ENCODE measurements at places on chromosomes 16 and 17.

GRCh38 chr17:2385240-2386210, 15.3 kb downstream of the MNT start:
- no peak for DNase-seq

GRCh38 chr17:81460856-81461460, 51.6 kb downstream of the ACTG1 start:
- DNase-seq, result peak; percentile 48

- no peak for DNase-seq
Measured at GRCh38 chr16:28165598-28165997, 46.2 kb downstream of the XPO6 start.

GRCh38 chr16:20538181-20538580, 38.0 kb downstream of the ACSM2B start:
- no peak for DNase-seq

DNA sequence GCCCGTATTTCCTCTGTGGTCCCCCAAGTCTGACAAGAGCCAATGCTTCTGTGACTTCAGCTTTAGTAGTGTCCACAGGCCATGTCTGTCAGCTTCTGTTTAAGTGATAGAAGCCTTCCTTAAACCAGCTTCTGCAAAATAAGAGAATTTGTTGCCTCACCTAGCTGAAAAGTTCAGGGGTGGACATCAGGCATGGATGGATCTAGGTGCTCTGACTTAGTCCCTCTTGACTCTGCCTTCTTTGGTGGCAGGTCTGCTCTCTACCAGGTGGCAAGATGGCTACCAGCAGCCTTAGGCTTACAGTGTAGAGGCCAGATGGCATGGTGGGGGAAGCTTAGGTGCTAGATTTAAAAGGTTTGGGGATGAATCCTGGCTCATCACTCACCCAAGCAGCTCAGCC, 33.7 kb downstream of the KATNIP start:
- no peak for DNase-seq

- DNase-seq, result no peak
Measured at GRCh38 chr17:4449736-4450135, 16.0 kb downstream of the SPNS3 start.

GRCh38 chr16:667113-667779, 686 bp upstream of the RHOT2 start:
- DNase-seq, result no peak

GRCh38 chr17:37717627-37718323, 27.1 kb downstream of the HNF1B start:
- no peak for DNase-seq

- no peak for DNase-seq
Measured at GRCh38 chr17:77248216-77249114, 107.7 kb downstream of the SEC14L1 start.

GRCh38 chr17:79993390-79994227, 42.1 kb downstream of the TBC1D16 start:
- DNase-seq, result peak; percentile 69

GRCh38 chr17:56583772-56584171, 9.7 kb upstream of the NOG start:
- no peak for DNase-seq

DNA sequence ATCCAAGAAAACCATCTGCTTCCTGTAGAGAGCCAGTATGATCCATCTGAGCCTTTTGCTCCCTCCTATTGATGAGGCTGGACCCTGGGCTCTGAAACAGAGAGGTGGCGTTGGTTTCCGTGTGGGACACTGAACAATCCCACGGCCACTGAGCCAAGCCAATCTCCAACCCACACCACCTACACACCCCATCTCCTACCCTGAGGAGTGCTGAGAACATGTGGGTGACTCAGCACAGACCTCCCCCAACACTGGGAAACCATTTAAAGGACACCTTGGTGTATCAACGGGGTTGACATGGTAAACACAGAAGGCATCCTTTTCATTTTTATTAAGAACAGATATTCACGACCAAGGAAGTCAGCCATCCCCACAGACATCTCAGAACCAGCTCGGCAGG, 332.1 kb downstream of the SLC39A11 start:
- no peak for DNase-seq

- DNase-seq, result no peak
Measured at GRCh38 chr16:50248845-50249244, 17.5 kb upstream of the ADCY7 start.

DNA sequence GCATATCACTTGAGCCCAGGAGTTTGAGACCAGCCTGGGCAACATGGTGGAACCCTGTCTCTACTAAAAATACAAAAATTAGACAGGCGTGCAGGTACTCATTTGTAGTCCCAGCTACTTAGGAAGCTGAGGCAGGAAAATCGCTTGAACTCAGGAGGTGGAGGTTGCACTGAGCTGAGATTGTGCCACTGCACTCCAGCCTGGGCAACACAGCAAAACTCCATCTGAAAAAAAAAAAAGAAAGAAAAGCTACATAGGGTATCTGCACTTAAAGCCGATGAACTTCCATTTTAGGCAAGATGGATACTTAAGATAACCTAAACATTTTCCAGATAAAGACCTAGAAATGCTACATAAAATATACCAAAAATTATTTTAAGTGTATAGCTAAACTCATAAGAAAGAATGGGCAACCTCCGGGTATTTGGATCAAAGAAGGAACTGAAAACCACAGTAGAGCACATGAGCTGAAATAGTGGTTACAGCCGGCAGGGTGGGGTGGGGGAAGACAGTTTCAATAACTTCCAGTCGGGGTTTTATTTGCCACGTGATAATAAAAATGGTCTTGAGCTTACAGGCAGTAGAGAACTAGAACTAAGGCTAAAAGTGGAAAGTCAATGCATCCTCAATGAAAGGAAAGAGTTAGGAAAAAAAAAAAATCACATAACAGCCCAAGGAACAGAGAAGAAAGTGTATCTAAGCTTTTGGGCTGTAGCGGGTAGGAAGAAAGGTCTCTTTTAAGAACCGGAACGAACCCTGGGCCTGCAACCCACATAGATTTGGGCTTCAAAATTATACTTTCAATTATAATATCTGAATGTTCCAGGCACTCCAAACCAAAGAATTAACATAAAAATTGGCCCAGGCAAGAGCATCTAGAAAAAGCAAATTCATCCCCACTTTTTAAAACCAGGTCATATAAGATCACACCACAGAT, 53.1 kb downstream of the CFDP1 start:
- DNase-seq, result peak; percentile 60

GRCh38 chr16:1818204-1818872, 8.3 kb downstream of the HAGH start:
- no peak for DNase-seq

GRCh38 chr17:77153999-77154586, 13.3 kb downstream of the SEC14L1 start:
- DNase-seq, result no peak

DNA sequence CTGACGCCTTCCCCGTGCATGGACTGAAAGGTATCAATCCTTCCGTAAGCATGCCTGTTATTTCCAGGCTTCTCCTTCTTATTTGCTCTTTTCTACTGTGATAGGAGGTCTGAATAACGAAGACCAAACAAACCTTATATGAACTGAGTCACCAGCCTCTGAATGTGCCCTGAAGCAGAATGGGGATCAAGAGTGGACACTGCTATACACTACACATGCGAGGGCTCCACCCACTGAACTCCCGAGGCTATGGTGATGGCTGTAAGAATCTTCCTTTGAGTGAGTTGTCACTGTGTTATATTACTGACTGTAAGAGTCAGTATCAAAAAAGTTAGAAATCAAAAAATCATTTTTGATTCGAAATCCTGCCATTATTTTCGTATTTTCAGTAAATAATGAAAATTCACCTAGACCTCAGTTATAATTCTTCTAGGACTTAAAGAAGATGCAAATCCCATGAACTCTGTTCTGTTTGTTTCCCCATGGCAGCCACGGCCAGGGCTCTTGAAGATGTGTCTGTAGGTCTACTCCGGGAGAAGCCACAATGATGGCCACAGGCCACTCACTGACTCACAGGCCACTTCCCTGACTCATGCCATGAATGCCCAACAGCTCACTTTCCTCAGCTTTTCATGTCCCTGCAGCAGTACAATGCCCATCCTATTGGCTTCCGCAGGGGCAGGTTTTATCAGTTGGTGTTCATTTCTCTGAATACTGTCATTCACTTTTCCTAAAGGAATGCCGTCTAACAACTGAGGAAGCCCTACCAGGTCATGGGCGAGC, 54.7 kb downstream of the ZZEF1 start:
- no peak for DNase-seq

DNA sequence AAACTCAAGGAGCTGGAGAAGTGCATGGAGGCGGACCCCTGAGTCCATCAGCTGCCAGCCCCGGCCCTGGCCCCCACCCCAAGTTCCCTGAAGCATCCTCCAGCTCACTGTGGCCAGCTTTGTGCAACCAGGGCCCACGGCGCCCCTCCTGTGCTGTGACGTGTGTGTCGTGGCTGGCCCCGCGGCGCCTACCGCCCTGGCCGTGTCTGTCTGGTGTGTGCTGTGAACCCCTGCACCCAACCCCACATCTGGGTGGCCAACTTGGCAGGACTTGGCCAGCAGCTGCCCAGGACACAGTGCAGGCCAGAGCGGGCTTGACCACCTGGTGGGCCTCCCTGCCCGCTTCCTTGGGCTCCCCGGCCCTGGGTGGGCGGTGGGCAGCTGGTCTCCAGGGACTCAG, 3.2 kb downstream of the TSR3 start:
- DNase-seq, result no peak

DNA sequence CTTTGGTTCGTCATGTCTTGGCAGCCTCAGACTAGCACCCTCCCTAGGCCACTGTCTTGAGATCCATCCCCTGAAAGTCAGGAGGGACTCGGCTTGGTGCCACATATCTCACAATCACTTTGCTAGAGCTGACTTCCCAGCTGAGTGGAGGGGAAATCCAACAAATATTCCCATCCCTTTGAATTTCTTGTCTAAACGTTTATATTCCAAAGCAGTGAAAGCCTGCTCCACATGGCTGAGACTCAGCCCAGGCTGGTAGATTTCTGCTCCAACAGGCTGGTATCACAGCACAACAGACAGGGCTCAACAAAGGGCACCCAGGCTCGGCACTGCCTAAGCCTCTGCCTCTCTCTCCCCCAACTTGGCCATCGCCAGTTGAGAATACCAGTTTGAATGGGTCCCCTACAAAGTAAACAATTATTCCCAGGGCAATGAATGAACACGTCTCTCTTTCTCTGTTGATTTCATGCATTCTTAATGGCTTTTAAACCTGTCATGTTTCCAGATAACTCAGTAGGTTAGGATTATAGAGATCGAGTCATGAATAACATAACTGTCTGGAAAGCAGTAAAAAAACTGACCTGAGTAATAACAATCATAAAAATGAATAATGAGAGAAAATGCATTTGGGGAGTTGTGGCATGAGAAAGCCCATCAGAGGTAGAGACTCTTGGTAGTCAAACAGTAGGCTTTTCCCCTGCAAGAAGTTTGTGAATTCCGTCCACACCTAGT, 1.0 kb downstream of the KRT13 start:
- no peak for DNase-seq

DNA sequence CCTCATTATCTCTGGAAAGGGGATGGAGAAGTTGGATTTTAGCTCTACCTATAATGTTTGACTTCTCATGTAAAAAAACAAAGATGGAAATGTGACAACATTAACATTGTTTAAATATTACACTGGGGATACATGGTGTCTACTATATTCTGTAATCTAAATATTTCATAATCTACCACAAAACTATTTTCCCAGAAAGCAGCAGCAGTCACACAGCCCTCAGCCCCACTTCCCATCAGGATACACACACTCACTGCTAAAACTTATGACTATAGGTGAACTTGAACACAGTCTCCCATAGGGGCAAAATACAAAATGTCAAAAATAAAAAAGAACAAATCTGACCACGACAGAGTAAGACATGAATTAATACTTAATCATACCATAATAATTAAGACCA, 95.7 kb downstream of the KANSL1 start:
- DNase-seq, result no peak

DNA sequence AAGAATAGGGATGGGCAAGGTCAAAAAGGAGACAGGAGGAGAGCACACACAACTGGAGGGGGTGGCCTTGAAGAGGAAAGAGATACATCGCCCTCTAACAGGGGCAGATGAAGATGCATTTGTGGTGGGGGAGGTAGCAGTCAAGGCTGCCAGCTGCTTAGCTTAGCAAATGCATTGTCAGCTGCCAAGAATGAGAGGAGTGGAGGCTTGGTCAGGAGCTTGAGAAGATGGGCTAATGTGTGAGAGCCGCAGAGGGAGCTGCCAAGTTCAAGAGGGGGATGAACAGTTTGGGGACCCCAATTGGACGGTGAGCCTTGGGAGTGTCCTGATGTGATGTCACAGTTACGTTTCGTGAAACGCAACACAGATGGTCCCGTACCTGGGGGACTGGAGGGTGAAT, 28.9 kb upstream of the GNA13 start:
- DNase-seq, result no peak

DNA sequence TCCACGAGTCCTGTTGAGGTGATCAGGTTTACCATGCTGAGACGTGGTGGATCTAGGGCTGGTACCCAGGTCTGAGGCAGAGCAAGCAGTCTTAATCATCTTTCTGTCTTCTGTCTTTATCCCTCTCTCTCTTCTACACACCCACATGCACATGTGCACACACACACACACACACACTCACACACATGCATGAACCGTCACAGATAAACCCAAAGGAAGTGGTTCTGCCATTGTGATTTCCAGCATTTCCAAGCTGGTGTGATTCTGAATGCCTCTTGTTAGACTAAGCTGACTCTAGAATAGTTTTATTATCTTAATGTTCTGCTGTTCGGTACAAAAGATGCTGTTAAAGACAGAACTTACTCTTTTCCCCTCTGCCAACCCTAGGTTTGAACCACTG, 411.8 kb upstream of the SALL1 start:
- no peak for DNase-seq

- DNase-seq, result no peak
Measured at GRCh38 chr17:82752371-82753200, 721 bp downstream of the TBCD start.

GRCh38 chr17:75774991-75775668, 9.5 kb upstream of the UNK start:
- peak; percentile 44 for DNase-seq

DNA sequence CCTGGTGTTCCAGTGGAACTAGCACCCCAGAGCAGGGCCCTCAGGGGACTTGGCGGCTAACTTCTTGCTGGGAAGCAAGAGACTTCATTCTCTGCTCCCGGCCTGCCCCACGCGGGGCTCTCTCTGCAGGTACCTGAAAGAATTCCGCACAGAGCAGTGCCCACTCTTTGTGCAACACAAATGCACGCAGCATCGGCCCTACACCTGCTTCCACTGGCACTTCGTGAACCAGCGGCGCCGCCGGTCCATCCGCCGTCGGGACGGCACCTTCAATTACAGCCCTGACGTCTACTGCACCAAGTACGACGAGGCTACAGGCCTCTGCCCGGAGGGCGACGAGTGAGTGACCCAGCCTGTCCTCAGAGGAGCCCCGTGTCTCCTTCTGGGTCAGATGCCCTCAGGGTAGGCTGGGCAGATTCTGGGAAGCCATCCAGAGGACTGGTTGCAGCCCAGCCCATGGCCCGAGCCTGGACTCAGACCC, 25.1 kb downstream of the UNK start:
- DNase-seq, result no peak

- no peak for DNase-seq
Measured at GRCh38 chr16:50881956-50882355, 140.1 kb downstream of the CYLD start.

GRCh38 chr16:82699711-82700495, 73.1 kb downstream of the CDH13 start:
- no peak for DNase-seq

GRCh38 chr17:5843366-5844026, 226.7 kb upstream of the WSCD1 start:
- no peak for DNase-seq
